Activated CD8-positive, alpha-beta T cell treated with anti-CD3 and anti-CD28 coated beads, Interleukin-2, amount 10 ng/mL, durations not matched to agents 7 days and 5 days (primary cell): ENCODE measurements at places on chromosomes 4 and X.

GRCh38 chrX:123909523-123909922, 49.7 kb downstream of the XIAP start:
- no peak for DNase-seq

DNA sequence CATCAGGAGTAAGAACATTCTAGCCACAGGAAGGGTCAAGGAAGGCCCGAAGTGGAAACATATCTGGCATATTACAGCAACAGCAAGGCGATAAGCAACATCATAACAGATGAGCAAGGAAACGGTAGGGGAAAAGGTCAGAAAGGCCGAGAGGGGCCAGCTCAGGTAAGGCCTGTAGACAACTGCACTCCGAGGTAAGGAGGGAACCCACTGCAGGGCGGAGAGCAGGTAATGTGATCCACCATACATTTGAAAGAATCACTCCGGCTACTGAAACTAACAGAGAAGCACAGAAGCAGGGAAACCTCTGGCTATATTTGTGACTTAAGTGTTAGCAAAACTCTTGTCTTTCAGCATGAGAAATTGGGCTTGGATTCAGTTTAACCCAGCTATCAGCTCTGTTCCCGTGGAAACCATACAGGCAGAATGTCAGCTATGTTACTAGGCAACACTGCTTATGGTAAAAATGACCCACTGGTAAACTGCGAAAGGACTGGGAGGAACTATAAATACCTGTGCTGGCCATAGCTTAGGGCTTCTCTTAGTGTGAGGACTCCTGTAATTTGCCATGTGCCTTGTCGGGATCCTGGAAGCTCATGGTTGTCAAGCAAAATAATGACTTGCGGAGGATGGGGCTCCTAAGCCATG, 31.0 kb downstream of the FRYL start:
- DNase-seq: no peak

GRCh38 chr4:129344058-129344457, 248.1 kb downstream of the C4orf33 start:
- DNase-seq: peak; percentile 21

DNA sequence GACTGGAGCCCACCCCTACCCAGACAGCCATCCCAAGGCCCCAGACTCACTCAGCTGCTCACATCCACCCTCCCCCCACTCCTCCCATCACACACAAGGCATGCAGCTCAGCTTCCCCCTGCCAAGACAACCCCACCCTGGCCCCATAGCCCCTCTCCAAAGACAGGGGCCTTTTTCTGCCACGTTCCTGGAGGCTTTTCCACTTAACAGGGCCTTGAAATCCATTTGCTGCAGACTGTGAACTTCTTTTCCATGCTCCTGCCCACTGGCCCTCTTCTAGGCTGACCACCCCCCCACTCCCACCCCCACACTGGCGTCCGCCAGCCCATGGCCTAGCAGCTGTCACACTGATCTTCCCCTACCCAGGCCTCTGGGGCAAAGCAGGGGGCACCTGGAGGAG, 76.0 kb downstream of the PJA1 start:
- DNase-seq: no peak

DNA sequence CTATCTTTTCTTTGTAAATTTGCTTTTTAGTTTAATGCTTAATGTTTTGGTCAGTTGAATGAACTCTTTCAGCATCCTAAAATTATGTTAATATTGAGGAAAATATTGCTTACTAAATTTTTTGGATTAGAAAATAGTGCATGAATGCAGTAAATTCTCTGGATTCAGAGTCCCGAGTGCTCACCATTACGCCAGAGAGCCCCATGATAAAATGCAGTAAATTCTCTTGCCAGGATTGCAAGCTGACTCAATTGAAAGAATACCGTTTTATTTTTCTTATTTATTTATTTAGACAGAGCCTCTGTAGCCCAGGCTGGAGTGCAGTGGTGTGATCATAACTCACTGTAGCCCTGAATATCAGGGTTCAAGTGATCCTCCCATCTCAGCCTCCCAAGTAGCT, 60.9 kb upstream of the ENPEP start:
- DNase-seq: no peak

DNA sequence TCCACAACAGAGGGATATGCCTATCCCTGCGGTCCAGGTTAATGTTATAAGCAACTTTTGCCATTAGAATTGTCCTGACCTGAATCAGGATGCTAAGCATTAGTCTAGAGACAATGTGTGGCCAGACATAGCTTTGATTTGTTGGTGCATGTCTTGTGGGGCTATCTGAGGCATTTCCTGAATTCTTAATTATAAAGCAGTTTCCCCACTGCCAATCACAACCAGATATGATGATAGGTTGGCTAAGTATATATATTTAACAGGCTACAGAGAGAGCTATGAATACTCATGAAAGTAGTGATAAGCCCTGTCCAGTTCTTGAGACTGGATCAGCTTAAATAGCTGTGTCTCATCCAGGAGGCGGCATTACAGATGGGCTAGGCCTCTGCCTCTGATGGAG, 37.8 kb upstream of the ZNF81 start:
- no peak for DNase-seq

- DNase-seq: no peak
Measured at GRCh38 chrX:103688946-103689345, 2.4 kb upstream of the MORF4L2 start.

GRCh38 chrX:14964500-14964899, 91.3 kb downstream of the MOSPD2 start:
- DNase-seq: no peak

- DNase-seq: no peak
Measured at GRCh38 chr4:38531141-38531727, 132.8 kb upstream of the KLF3 start.

GRCh38 chr4:91285487-91285886, 1018.3 kb upstream of the GRID2 start:
- no peak for DNase-seq

DNA sequence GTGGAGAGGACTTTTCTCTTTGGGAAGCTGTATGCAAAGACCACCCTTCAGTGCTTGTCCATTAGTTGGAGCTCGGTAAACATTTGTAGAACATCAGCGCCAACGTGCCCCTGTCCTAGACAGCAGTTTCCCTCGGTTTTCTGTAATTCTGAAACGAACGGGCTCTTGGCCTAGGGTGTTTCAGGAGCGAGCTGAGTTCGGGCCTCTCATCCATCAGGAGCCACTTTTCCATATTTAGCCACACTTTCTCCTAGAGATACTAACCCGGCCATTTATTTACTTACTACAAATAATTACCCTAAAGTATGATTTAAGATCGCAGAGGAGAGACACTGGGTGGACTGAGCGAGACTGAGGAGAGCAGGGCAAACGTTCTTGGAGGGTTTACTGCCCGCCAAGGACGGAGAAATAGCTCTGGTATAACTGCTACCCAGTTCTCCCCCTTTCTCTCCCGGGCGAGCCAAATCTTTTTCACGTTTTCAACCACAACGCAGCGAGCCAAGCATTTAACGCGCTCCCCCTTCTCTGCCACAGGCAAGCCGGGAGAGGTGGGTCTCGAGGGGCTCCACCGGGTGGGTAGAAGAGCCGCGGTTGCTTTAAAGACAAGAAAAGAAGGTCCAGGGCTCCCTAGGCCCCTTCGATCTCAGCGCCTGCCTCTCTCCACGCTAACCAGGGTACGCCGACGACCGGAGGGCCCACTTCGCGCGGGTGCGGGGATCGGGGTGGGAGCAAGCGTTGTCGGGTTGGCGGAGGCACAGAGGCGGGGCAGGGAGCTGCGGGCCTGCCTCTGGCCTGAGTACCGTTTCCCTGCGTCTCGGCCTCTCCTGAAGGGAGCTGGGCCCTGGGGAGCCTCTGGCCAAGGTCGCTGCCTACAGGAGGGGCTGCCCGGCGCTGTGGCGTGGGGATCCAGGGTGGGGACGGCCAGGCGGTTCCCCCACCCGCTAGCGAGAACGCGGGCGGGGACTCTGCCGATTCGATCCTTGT, 10.8 kb upstream of the PITX2 start:
- no peak for DNase-seq

DNA sequence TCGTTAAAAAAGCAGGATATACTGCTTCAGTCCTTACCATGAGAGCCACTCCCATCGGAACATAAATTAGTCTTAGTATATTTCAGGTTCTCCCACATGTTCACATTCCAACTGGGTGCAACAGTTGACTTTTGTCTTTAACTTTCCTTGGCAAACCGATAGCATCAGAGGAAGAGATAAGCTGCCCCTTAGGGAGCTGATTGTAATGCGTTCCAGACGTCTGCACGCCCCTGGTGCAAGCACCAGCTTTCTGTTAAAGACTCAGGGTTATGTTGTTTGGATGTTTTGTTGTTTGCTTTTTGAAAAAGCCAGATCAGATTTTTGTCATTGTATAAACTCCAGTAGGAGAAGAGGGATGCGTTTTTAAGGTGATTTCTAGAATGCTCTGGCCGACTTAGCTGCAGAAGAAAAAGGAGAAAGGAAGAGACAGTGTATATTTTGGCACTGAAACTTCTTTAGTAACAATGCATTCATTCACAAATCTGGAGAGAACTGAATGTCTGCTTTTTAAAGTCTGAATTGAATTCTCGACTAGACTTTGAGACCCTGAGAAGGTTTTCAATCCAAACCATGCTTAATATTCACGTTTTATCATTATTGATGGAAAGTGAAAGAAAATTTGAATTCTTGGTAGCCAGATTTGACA, 160.9 kb downstream of the CBR4 start:
- DNase-seq: no peak

DNA sequence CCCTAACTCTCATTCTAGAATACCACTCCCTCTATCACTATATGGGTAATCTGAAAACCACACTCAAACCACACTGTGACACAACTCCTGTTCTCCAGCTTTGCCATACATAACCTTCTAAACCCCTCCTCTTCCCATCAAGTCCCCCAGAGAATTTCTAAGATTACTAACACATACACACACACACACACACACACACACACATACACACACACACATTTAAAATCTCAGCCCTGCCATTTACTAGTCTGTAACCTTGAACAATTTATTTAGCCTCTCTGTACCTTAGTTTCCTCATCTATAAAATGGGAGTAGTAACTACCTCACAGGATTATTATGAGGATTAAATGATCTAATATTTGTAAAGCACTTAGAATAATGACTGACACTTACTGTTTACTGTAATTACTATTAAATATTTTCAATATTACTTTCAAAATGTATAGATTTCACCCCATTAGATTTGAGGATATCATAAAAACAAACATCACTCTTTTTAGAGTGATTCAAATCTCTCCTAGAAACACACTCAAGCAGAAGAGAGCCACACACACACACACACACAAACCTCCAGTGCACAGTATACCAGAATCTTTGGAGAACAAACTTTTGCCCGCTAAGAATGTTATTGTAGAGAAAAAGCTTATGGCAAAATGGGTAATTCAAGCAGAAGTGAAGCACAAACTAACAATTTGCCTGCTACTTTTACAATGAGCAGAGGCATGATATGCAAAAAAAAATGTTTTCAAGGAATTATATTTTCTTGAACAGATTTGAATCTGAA, 3.8 kb downstream of the ANKRD50 start:
- no peak for DNase-seq

GRCh38 chr4:186058980-186059316, 10.0 kb upstream of the TLR3 start:
- no peak for DNase-seq

GRCh38 chr4:77989968-77990367, 67.2 kb upstream of the FRAS1 start:
- no peak for DNase-seq

DNA sequence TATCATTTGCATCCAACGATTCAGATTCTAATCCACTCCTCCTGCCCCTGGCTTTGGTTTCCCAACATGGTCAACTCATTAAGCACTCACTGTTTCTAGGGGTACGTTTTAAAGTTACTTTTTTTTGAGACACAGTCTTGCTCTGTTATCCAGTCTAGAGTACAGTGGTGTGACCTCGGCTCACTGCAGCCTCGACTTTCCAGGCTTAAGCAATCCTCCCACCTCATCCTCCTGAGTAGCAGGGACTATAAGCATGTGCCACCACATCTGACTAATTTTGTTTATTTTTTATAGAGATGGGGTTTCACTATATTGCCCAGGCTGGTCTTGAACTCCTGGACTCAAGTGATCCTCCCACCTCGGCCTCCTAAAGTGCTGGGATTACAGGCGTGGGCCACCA, 48.9 kb downstream of the TMEM156 start:
- no peak for DNase-seq

DNA sequence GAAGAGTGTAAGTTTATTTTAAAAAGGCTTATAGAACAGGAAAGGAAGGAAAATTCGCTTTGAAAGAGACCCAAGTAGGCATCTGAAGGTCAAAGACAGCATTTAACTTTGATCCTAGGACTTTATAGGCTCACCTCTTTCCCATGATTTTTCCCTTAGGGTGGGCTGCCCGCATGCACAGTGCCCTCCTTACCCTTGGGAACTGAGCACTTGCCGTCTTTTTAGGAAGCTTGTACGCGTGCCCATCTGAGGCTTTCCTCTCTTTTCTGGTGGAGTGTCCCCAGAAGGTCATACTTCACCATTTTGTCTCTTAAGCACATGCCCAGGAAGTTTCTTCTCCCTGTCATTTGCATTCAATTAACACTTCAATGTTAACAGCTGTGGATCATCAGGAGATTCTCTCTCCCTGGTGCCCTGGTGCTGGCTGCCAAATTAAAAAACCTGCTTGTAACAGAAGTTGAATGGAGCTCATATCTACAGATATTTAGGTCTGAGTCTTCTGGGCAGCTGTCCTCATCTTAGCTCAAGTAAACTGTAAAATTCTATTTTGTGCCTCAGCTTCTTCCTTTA, 38.4 kb upstream of the IL9R start:
- DNase-seq: no peak

GRCh38 chrX:21469071-21469470, 94.9 kb downstream of the CNKSR2 start:
- DNase-seq: no peak

- no peak for DNase-seq
Measured at GRCh38 chr4:2797545-2798305, 4.8 kb downstream of the SH3BP2 start.

DNA sequence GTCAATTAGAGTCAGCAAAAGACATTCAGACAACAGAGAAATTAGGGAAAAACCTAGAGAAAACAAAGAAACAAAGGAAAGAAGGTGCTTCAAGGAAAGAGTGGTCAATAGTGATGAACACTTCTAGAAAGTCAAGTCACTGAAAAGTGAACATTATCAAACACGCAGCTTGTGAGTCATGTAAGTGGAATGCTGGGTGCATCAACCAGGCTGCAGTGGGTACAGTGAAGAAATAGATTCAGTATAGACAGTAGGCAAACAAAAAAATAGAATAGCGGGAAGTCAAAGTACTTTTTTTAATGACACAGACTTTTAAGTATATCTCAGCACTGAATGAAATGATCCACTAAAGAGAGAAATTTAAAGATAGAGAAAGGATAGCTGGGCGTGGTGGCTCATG, 245.8 kb downstream of the ARHGAP24 start:
- DNase-seq: no peak

DNA sequence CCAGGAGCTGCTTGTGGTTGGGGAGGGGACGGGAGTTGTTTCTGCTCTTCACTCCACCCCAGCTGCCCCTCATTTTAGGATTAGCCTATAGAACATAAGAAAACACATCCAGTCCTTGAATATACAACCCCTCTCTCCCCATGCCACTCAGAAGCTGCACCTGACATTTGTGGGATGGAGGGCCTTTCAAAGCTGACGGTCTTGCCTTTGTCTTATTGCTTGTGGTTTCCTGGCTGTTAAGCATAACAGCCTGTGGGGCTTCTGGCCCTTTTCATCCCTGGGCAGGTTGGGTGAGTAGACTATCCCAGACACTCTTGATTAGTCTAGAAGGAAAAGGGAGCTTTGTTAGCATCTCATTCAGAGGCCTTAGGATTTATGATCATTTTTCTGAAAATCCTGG, 407.6 kb upstream of the BOD1L1 start:
- no peak for DNase-seq
